ENCODE measurements at places on chromosomes 1 and 21.

DNA sequence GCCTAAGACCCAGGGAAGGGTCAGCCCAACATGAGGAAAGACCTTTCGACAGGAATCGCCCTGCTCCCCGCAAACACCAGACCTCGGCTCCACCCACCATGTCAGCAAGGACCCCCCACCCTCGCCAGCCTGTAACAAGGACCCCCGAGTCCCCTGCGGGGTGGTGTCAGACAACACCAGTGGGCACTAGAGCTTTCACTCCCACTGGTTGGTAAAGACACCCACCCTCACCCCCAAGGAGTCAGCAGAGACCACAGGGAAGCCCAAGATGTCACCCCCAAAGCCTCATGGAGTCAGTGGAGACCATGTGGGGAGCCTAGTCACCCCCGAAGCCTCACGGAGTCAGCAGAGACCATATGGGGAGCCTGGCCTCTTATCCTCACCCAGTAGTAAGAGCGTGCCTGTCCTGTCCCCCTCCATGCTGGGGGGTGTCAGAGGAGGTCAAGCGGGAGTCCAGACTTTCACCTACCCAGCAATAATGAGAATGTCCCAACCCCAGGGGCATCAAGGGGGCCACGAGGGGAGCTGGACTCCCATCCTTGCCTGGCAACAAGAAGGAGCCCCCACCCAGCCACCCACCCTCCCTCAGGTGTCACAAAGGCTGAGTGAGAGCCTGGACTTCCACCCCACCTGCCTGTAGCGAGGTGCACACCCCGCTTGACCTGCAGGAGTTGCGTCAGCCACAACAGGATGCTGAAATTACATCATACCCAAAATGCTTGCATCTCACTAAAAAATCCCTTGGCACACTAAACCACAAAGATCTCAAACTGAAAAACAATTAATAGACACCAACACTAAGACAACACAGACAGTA is 24.8 kb downstream of the SLC19A1 start:
- DNase-seq, result no peak

- no peak for DNase-seq
Observed at GRCh38 chr1:244022311-244022710, 28.8 kb upstream of the ZBTB18 start.

GRCh38 chr1:43871181-43871910 is 62.3 kb upstream of the ARTN start:
- DNase-seq, result no peak

GRCh38 chr1:38803647-38804046 is 55.9 kb downstream of the RRAGC start:
- no peak for DNase-seq

GRCh38 chr1:165543532-165544438 is at the start of gene LRRC52:
TSS of gene LRRC52 (plus strand) at chr1:165544000. CDS start at chr1:165544297, 297 bp downstream.
- DNase-seq, result peak; percentile 72

DNA sequence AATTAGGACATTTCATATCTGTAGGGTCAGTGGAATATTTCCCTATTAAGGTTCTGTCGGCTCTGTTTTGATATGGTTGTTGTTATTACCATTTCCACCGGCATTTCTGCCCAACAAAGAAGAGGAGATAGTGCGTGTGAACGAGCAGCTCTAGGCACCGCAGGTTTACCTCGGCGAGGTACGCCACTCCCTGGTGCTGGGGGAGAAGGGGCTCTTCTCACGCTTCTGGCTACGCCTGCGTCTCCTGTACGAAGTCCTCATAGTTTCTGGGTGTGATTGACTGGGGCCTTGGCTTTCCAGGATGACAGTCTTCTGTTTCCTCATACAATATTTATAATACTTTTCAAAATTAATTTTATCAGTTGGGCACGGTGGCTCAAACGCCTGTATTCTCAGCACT is 54.4 kb upstream of the DIP2A start:
- DNase-seq, result no peak

- no peak for DNase-seq
Observed at GRCh38 chr1:181127898-181128453, 39.5 kb downstream of the IER5 start.

GRCh38 chr1:27365372-27366112 is 1.2 kb downstream of the MAP3K6 start:
- peak; percentile 97 for DNase-seq

DNA sequence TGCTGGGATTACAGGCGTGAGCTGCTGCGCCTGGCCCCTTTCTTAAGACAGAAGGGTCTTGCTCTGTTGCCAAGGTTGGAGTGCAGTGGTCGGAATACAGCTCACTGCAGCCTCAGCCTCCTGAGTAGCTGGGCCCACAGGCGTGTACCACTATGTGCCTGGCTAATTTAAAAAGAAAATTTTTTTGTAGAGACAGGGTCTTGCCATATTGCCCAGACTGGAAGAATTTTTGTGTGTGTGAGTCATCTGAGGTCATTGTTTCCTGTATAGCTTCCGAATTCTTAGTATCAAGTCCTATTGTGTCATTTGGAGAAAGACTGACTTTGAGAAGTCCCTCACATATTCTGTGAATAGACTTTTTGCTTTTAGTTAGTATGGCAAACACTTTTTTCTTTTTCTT is 4.7 kb downstream of the SZRD1 start:
- DNase-seq, result no peak

DNA sequence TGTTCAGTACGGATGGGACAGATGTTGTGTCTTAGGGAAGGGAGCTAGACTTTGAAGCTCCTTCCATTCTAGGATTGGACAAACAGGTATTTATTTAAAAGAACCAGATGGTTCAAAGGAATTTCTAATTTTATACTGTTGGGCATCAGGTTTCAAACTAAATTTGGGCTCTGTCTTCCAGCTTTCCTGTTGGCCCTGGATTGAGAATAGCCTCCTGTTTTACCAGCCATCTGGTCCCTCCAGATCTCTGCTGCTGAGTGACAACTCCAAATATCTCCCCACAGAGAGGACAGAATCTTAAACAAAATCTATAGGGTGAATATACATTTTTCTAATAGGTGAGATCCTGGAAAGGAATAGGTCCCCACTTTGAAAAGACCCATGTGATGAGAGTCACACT is 52.5 kb upstream of the CNIH3 start:
- DNase-seq, result no peak

GRCh38 chr1:158248118-158248517 is 6.1 kb upstream of the CD1A start:
- no peak for DNase-seq

GRCh38 chr1:214438075-214438474 is 113.3 kb downstream of the PTPN14 start:
- DNase-seq, result no peak

DNA sequence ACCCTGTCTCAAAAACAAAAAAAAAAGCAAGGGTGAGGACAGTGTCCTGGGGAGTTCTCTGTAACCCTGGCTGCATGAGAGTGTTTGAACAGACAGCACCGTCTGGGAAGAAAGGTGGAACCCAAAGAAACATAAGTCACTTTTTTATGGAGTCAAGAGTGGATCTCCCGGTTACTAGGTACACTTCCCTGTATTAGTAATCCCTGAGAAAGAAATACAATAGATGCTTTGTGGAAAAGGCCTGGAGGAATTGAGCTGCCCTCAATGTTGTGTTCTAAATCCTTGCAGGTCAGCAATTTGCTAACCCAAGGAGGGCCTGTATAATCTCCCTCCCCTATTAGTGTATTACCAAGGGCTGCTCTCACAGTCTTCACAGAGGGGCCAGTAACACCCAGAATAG is 16.6 kb downstream of the DEGS1 start:
- DNase-seq, result no peak

DNA sequence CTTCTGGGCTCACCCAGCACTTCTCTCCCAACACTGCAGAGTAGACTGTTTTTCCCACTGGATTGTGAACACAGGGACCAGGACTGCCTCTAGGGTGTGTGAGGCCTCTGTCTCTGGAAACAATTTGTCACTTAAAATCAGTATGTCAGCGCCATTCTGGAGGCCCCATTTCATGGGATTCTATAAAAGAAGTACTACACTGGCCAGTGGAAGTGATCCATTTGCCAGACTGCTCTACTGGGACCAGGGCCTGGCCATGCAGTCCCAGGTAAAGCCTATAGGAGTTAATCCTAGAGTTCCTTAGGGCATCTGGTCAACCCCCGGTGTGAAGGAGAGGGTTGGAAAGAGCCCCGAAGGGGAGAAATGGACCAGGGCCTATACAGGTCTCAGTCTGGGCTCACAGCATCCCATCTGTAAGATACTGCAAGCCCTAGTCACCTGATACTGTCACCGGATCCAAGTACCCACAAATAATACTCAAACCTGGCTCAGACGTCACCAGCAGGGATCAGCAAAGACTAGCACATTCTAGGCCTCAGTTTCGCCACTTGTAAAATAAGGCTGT is 245.0 kb downstream of the FOXD2 start:
- no peak for DNase-seq

GRCh38 chr1:54138994-54139393 is 13.8 kb downstream of the CDCP2 start:
- DNase-seq, result no peak

- no peak for DNase-seq
Observed at GRCh38 chr1:23392125-23392855, 22.7 kb upstream of the ZNF436 start.

DNA sequence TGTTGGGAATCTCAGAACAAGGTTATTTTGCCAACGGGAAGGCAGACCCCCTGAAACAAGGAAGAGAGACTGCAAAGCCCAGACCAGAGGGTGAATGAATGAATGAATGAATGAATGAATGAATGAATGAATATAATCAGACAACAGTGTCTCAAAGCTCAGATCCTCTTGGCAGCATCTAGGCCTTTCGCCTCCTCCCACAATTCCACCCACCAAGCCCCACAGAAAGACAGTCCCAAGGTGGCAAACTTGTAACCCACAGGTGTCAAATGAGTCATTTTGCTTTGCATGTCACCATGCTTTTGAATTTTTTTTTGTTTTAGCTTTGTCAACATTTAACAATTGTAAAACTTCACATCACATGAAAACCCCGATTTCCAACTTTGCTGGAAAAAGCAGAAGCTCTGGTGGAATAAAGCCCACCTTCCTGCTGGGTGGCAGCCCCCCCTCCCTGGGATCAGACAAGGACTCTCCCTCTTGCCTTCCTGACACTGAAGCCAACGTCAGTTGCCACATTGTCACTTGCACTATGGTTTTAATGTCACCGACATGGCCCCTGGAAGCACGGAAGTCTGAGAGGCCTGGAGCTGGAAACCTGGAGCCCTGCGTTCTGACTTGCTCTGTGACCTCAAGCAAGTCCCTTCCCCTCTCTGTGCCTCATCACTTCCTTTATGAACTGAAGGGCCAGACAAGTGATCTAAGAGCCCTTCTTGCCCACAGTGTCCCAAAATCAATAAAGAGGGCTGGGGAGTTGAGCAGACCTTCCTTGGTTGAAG is 134.6 kb upstream of the RUNX3 start:
- no peak for DNase-seq

DNA sequence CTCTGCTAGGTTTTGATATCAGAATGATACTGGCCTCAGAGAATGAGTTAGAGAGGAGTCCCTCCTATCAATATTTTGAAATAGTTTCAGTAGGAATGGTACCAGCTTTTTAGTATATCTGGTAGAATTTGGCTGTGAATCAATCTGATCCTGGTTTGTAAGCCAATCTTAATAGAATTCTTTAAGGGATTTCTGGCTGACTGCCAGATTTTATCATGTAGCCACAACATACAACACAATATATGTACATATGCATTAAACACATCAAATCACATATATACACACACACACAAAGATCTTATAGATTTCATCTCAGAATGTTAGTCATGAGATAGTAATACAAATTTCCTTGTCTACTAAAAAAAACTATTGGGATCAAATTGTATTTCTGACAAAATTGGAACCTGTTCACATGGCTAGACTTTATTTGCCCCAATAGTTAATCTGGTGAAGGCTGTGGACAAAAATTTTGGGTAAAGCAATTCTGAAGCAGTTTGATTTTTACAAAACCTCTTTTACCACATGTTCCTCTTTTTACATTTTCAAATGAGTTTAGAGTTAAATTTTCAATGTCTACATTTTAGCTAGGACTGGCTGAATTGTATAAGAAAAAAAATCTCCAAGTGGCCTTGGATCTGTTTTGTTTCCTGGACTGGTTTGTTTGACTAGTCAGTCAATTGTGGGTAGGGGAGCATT is 151.7 kb downstream of the FASLG start:
- DNase-seq, result no peak

GRCh38 chr21:42466700-42467099 is 29.3 kb downstream of the RSPH1 start:
- DNase-seq, result no peak

DNA sequence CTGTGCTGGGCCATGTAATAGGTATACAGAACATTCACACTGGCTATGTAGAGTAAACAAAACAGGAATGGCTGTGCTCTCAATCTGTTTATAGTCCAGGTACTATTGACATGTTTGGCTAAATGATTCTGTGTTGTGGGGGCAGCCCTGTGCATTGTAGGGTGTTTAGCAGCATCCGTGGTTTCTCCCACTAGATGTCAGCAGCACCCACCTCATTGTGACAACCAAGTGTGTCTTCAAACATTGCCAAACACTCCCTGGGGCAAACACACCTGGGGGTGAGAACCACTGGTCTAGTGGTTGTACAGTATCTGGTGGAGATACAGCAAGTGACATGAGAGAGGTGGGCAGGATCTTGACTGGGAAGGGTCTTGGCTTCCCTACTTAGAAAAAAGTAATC is 80.4 kb upstream of the SPATA6 start:
- DNase-seq, result no peak

DNA sequence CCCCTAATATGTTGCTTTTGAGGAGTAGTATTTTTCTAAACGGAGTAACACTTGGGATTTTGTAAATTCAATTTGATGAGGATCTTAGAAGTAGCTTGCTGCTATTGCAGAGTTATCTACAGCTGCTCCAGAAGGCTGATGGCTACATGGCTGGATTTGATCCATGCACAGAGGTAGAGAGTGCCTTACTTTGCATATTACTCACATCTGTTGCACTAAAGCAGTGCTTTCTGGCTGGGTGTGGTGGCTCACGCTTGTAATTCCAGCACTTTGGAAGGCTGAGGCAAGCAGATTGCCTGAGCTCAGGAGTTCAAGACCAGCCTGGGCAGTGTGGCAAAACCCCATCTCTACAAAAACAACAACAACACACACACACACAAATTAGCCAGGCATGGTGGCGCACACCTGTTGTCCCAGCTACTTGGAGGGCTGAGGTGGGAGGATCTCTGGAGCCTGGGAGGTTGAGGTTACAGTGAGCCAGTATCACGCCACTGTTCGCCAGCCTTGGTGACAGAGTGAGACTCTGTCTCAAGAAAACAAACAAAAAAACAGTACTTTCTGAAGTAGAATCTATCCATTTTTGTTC is 24.6 kb downstream of the RALGPS2 start:
- no peak for DNase-seq

- no peak for DNase-seq
Observed at GRCh38 chr1:160799641-160800040, 3.7 kb downstream of the LY9 start.

GRCh38 chr1:202954057-202954745 is 3.9 kb downstream of the ADIPOR1 start:
- no peak for DNase-seq

- no peak for DNase-seq
Observed at GRCh38 chr1:66502086-66502485, 31.9 kb upstream of the SGIP1 start.

DNA sequence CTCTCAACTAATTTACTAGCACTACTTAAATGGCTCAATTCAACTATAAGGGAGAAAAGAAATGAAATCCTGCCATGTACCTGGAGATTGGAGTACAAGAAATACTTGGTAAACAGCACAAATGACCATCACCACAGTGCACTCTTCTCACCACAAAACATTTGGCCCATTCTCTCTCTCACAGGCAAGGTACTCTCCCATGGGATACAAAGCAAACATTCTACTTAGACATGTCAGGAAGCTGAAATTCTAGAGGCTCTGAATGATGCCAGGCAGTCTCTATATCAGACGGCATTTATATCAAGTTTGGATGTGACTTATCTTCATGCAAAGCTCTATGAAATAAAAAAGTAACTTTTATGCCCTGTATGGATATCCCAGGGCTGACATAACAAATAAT is 72.5 kb downstream of the DPT start:
- DNase-seq, result no peak
